Hematopoietic multipotent progenitor cell treated with erythropoietin and hydrocortisone succinate and interleukin-3 and kit ligand, for 6 days (in vitro differentiated cells): ENCODE measurements at places on chromosomes 16 and 17.

DNA sequence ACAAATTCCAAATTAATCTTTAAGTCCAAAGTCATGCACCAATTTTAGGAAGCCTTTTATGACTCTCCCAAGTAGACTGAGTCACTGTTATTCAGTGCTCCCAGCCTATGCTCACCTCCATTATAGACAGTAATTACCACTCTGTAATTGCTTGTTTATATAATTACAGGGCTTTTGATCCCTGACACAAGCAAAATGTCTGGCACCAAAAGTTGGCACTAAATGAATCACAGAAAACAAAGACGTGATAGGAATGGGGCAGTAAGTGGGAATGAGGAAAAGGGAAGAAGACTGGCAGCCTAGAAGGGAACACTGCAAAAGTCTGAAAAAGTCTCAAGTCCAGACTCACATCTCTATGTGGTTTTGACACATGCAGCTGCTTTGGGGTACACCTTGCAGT, 94.1 kb downstream of the SLC39A11 start:
- no peak for DNase-seq

DNA sequence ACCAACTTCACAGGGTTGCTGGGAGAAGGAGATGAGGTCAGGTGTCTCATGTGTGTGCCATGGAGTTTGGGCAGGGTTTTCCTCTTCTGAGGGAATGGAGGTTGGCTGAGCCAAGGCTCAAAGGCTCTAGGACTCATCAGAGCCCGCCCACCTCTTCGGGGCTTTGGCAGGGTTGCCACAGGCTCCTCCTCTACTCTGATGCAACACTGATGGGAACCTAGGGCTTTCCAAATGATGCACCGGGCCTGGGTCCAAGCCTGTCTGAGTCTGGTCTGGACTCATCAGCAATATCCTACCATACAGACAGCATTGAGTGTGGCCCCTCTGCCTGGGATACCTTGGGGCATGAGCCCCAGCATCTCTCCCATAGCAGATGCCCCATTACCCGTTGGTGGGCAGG, 59.5 kb upstream of the LHX1 start:
- DNase-seq: no peak

DNA sequence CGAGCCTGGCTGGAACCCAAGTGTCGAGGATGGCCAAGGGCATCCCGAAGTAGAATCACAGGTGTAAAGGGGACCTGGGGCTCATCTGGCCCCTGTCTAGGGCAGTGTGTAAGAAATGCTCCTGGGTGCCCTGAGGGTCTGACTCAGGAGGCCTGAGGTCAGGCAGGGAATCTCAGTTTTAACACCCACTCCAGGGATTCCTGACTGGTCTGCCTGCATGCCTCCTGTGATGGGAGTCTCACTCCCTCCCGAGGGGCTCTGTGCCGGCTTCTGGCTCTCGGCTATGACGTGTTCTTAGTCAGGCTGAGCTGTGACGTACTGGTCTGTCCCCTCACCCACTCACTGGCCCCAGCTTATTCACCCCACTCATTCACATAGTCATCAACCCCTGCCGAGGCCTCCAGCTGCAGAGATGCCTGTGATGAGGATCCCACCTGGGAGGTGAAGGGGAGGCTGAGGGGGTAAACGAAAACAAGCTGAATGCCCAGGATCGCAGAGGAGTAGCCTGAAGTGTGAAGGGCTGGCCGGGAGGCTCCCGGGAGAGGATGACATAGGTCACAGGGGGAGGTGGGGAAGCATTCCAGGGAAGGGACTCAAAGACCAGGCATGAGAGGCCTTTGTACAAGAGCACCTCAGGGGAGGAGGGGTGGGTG, 23.8 kb downstream of the FAM83G start:
- no peak for DNase-seq

DNA sequence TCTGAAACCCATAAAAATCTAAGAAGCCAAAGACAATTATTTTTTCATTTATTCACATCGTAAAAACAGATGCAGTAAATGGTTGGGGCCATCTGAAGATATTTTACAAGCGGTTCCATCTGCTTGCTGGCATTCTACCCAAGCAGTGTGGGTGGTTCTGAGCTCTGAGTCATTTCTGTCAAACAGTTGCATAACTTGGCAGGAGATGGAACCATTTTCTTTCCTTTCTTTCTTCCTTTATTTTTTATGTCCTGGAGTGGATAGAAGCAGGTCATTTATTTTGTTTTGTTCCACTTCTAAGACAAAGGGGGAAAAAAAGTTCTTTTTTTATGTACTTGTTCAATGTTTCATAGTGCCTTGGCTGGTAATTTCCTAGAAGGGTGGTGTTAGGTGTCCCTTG, 1151.9 kb upstream of the GOT2 start:
- DNase-seq: no peak

DNA sequence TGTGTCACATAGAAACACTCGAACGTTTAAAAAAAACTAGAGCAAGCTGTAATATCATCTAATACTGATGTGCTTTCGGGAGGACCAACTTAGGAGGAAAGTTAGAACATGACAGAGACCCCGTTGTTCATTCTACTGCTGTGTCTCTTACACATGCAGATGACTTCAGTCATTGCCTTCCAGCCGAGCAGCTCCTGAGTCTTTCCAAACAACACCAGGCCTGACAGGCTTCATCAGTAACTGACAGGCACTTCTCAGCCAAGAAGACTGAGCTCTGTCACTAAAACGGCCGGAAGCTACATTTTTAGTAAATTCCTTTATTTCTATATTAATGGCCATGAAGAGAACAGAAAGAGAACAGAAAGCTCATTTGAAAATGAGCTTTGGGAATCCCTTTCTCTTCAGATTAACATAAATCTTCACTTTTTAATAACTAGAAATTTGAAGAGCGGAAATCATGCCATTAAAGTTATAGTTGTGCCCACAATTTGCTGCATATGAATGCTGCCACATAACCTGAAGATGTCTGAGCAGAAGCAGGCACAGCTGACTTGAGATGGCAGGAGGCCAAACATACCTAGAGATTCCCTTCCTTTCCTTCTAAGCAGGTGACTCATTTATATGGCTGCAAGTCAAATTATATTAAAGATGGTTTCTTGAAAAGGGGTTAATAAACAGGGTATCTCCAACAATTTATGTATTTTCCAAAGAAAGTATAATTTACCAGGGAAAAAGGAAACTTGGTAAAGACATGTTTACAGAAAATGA, 148.9 kb downstream of the ITFG1 start:
- no peak for DNase-seq

DNA sequence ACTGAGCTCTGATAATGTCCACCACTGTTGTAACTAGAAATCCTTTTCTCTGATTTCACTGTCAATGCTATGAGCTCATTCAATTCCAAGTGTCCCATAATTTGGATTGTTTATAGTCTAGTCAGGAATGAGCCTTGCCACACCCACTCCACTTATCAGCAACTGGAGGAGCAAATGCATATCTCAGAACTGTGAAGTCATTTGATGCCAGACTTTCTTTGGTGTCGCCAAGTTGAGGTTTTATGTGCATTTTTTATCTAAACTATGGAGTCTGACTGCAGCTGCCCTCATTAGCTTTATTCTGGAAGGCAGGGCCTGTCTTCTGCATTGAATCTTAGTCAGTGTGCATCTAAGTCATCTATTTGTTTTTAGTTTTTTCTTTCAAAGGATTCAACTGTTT, 361.3 kb downstream of the PMP22 start:
- no peak for DNase-seq

GRCh38 chr16:54930005-54930868, at the start of gene IRX5:
TSS of gene IRX5 (plus strand) at chr16:54930865. CDS start at chr16:54931199, 334 bp downstream.
- DNase-seq: peak; percentile 71

DNA sequence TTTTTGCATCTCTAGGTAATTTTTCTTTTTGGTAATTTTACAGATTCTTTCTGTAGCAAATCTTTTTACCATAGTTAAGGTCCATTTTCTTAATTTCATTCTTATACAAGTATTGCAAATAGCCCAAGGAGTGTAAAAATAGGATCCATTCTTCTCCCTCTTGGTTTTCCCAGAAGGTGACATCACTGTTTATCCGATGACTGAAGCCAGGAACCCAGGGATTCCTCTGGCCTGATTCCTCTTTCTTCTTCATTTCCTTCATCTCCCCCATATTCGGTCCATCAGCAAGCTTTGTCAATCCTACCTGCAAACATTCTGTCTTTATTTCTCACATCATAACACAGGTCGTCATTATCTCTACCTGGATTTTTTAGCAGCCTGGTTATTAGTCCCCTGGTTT, 5.3 kb downstream of the RBBP6 start:
- DNase-seq: no peak

GRCh38 chr16:27109666-27110523, 43.2 kb downstream of the C16orf82 start:
- peak; percentile 71 for DNase-seq

DNA sequence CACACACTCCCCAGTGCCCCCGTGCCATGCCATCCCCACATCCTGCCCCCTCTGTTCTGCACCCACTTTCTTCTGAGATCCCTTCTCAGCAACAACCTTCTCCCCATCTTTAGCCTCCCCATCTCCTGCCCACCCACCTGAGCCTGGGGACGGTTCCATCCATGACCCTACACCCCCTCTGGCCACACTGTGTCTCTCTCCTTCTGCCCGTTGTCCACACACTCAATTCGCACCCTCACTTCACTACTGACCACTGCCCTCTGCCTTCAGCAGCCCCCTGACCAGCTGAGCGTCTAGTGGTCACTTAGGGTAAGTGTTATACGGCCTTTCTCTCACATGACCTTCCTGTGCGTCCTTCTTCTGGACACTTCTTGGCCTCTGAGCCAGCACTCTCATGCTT, 6.1 kb downstream of the ARHGAP27 start:
- no peak for DNase-seq
